ENCODE measurements at places on chromosomes 6 and 20.
A peak's percentile ranks its signal among the peaks of the same experiment; 100 is the strongest.

GRCh38 chr6:20232188-20232587 lies 19.9 kb upstream of the MBOAT1 start:
- no peak for DNase-seq

GRCh38 chr6:151240036-151240685 lies 394 bp downstream of the AKAP12 start:
- DNase-seq = peak; percentile 79

GRCh38 chr6:3822747-3823445 lies 26.3 kb upstream of the FAM50B start:
- DNase-seq = no peak

- DNase-seq = no peak
Measured at GRCh38 chr20:48186447-48186846, 401.2 kb upstream of the SULF2 start.

DNA sequence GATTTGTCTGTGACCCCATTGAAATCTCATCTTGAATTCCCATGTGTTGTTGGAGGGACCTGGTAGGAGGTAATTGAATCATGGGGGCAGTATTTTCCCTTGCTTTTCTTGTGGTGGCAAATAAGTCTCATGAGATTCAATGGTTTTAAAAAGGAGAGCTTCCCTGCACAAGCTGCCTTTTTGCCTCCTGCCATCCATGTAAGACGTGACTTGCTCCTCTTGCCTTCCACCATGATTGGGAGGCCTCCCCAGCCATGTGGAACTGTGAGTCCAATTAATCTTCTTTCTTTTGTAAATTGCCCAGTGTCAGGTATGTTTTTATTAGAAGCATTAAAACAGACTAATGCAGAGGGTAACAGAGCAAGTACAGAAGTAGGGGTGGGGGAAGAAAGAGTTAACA lies 1097.0 kb upstream of the ADGRB3 start:
- no peak for DNase-seq

DNA sequence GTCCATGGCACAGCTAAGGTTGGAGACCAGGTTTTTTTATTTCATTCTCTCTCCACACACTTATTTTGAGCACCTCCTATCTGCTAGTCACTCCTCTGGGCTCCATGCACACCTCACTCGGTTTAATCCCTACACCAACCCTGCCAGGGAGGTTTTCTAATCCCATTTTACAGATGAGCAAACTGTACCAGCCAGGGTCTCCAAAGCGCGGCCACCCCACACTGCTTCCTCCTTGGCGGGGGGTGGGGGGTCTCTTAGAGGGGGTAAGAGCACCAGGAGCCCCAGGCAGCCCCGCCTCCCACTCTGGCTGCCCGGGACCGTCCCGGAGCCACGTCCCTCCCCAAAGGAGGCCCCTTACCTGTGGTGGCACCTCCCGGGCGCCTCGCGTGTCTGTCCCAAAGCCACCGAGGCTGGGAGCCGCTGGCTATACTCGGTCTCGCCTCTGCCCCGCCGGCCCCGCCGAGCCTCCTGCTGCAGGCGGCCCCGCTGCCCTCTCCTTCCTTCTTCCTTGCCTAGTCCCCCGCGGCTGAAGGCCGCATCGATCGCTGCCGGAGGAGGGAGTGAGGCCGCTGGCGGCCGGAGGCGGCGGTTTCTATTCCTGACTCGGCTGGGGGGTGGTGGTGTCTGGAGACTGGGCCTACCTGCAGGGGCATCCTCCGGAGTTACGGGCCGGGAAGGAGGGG lies at the start of gene KCNS1:
Gene KCNS1 (minus strand): TSS at position 565 of the 683 bp plus-strand sequence. CDS start 1,891 bp downstream, outside the sequence.
- peak; percentile 59 for DNase-seq

DNA sequence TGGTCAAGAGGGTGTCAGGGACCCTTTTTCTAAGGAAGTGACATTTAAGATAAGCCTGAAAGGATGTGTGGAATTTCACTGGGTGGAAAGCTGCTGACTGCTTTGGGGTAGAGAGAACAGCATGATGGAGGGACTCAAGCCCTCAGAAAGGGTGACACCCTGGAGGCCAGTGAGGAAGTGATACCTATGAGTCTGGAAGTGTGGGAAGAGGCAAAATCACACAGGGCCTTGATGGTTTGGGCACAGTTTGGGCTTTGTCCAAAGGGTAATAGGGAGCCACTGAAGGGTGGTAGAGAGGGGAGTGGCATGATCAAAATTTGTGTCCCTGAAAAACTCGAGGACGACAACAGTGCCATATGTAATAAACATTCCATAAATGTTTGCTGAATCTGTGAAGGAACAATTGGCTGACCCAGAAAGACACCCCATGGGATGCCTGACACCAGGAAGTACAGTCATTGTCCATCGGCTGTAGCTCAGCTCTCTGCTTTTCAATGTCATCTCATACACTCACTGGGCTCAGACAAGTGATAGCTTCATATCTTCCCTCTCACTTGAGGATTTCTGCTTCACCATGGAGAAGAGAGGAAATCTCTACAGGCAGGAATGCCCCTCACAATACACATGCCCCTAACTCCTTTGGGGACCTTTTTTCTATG lies 21.3 kb downstream of the CASS4 start:
- no peak for DNase-seq

Measured in KBM-7 (cell line).